Stimulated activated CD4-positive, alpha-beta T cell treated with anti-CD3 and anti-CD28 coated beads, Interleukin-12 subunit alpha, Interleukin-12 subunit beta, amount 100 ng/mL, for 48 hours (primary cell): ENCODE measurements at places on chromosomes 5 and 9.

DNA sequence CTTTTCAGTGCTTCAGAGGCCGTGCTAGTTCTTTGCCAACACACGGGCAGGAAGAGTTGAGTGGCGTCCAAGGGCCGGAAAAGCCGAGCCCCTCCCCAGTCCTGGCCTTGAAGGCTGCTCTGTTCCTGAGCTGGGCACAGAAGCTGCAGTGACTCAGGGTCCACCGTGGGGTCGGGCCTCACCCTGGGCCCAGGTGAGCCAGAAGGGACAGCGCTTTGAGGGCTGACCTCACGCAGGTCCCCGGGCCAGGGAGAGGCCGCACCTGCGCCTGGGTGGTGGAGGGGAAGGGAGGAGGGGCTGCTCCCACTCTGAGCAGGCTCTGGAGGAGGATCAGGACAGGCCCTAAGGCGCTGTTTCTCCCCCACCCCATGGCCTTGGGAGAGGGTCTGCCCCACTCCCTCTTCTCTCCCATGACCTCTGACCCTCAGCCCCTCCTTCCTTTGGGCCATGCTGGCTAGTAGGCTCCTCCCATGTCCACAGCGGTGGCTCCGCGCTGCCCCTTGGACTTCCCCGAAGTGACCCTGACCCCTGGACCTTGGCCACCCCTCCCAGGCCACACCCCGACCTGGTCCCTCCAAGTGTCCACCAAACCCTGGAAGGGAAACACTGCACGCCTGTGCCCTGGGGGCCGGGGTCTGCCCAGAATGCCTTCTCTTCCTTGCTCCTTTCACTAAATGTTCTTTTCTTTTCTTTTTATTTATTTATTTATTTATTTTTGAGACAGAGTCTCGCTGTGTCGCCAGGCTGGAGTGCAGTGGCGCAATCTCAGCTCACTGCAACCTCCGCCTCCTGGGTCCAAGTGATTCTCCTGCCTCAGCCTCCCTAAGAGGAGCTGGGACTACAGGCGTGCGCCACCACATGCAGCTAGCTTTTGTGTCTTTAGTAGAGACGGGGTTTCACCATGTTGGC lies 19.7 kb upstream of the SLC6A19 start:
- no peak for DNase-seq

- DNase-seq, result no peak
Observed at GRCh38 chr5:146205499-146206202, 2.2 kb downstream of the RBM27 start.

DNA sequence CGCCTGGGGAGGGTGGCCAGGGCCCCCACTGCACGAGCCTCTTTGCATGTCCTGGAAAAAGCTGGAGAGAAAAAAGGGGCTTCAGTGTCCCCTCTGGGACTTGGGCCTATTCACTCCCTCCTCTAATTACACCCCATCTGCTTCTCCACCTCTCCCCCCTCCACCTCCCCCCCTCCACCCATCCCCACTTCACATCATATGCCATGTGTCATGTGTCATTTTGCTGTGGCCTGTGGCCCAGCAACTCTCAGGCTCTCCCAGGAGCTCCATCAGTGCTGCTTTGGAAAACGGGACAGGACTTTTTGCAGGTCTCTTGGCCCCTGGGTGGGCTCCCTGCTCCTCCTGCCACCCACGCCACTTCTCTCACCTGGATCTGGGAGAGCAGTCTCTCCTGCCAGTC lies 68.7 kb downstream of the NTNG2 start:
- DNase-seq, result no peak

GRCh38 chr9:98766586-98766985 lies 29.8 kb downstream of the ANKS6 start:
- DNase-seq, result no peak

GRCh38 chr5:112201141-112201540 lies 217.9 kb downstream of the EPB41L4A start:
- DNase-seq, result no peak

DNA sequence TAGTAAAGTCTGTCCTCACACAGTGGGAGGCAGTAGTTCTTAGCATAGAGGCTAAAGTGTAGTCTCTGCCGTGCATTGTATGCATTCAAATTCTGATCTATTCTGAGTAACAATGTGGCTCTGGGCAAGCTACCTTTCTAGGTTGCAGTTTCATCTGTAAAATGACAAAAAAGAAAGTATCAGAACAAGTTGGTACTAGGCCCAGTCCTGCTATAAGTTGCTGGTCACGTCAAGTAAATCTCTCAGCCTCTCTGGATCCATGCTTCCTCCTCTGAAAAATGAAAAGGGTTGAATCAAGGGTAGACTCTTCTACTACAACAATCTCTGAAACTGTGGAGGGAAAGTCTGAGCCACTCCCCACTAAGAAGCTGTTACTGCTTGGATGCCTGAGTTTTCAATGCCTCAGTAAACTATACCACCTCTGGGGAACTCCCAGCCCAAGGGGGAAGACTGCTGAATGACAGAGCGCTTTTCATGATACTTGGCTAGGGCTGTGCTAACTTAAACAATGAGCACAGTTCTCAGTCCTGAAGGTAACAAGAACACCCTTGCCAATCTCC lies 34.5 kb upstream of the SPARC start:
- DNase-seq, result no peak

GRCh38 chr5:138508958-138509357 lies 34.1 kb downstream of the ETF1 start:
- DNase-seq, result no peak

DNA sequence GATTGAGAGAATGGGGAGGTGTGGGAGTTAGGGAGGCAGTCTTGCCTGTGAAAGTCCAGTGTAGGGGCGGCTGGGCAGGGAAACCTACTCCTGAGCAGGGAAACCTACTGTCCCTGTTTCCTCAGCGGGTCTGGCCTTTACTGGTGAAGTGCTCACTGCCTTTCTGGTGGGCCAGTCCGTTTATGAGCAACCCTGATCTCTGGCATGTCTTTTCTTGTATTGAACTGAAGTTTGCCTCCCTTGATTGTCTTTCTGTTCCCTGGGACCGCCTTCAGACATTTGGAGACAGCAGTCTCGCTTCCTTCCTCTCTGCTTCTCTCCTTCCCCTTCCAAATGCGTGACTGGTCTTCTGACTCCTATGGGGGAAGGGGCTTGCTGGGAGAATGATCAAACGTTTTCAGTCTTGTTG lies 2.9 kb downstream of the SNX18 start:
- DNase-seq, result no peak

GRCh38 chr5:139565411-139566305 lies 4.5 kb downstream of the UBE2D2 start:
- DNase-seq, result no peak

- no peak for DNase-seq
Observed at GRCh38 chr5:126591549-126591948, 3.5 kb downstream of the ALDH7A1 start.

- DNase-seq, result no peak
Observed at GRCh38 chr5:135186662-135187522, 152.9 kb upstream of the PITX1 start.

GRCh38 chr5:82821846-82822633 lies 255.2 kb downstream of the TMEM167A start:
- no peak for DNase-seq

- DNase-seq, result no peak
Observed at GRCh38 chr5:103721183-103721582, 158.6 kb upstream of the NUDT12 start.

DNA sequence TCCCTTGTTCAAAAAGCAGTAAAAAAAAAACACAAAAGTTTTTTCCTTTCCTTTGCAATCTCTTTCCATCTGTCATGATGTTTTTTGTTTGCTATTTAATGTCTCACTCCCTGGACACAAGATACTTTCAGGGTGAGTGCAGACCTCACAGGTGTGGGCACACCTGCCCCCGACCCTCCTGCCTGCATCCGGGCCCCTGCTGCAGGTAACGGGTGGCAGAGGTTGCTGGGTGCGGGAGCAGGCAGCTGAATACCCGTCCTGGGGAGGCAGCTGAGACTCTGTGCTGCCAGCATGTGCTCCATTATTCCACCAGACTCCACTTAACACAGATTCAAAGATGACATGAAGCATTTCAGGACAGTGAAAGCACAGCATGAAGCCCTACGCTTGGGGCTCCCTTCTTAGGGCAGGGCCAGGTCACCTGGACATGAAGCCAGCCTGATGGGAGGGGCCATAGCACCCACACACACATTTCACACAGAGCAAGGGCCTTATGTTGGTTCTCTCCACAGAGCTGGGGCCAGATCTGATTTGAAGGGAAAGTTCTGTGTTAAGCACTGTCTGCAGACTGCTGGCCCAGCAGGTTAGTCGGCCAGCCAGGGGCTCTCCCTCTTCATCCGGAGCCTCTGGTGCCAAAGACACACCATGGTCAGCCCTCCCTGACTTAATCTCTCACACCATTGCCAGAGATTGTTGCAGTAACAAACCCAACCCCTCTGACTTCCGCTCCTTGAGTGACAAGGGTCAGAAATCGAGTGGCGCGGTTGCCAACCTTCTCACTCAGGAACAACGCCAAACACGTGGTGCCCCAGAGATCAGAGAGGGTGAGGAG lies 13.0 kb downstream of the NEK6 start:
- DNase-seq, result no peak

DNA sequence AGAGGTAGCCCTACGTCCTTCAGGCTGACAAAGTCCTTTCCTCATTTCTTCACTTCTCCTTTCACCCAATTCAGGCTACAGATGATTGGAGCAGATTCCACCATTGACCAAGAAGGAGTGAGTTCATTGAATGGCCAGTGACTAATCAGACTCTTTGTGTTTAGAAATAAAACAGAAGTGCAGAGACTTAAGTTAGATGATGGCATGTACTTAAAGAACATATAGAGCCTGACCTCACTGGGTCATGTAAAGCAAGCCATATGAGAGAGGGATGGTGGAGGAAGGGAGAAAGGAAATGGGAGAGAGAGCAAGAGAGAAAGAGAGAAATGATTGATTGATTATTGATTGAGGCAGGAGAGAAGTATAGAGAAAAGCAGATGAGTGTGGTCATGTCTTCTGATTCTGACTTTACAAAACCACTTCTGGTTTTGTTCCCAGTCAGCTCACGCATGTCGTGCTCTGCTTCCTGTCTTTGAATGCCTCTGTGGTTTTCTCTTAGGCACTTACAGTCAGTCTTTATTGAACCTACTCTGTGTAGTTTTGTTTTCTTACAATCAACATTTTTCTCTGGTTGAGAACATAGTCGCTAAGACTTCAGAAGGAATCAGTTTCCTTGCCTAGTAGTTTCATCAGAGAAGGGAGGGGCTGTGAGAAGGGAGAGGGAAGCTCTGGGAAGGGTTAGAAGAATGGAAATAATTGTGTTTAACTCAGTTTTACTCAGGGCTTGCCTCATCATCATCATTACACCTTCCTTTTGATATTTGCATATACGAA lies 149.2 kb upstream of the KLF9 start:
- peak; percentile 41 for DNase-seq

GRCh38 chr9:5392285-5392684 lies 45.4 kb downstream of the PLGRKT start:
- no peak for DNase-seq

DNA sequence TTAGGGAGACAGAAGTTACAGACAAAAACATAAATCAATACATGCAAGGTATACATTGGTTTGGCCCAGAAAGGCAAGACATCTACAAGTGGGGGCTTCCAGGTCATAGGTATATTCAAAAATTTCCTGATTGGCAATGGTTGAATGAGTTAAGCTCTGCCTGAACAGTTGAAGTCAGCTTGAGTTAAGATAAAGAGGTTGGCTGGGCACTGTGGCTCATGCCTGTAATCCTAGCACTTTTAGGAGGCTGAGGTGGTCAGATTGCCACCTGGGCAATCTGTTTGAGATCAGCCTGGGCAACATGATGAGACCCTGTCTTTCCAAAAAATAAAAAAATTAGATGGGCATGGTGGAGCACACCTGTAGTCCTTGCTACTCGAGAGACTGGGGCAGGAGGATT lies 16.3 kb downstream of the TMC1 start:
- DNase-seq, result no peak

DNA sequence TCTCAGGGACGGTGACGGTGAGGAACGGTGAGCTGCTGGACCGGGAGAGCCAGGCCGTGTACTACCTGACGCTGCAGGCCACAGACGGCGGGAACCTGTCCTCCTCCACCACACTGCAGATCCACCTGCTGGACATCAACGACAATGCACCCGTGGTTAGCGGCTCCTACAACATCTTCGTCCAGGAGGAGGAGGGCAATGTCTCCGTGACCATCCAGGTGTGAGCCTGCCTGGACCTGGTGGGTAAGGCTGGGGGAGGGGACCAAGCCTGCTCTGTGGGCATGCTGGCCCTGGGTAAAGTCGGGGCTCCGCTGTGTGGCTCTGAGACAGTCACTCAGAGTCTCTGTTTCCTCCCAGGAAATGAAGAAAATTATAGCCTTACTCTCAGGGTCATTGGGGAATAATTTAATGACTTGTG lies 29.3 kb downstream of the CDHR2 start:
- no peak for DNase-seq

DNA sequence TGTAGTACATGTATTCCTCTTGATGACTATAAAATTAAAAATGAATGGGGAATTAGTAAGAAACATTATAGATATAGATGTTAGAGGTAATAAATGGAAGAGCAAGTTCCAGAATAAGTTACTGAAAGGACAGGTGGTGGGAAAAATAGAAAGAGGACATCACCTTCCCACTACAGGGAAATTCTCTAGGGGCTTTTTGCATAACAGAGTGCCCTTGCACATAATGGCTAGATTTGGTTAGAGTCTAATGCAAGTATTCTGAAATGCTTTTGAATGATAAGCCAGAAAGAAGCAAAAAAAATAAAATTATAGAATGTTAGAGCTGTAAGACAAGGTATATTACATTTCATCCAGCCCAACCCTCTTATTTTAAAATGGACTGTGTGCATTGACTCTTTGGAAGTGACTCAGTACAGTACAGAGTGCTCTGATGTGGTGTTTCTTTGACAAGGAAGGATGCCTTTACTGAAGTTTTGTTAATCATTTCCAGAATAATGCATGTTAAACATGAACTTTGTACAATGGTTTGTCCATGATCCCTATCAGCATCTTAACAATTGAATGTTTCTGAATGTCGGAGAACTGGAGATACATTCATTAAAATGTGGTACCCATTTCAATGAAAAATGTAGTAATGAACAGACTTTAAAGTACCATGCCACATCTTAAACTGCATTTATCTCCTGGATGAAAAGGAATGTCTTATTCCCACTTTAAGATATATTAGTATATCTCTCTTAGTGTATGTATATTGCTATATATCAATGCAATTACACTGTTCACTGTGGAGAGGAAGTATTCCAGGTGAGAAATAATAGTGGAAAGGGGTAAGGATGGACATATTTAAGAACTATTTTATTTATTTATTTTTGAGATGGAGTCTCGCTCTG lies 391.1 kb downstream of the ADGRV1 start:
- DNase-seq, result no peak

DNA sequence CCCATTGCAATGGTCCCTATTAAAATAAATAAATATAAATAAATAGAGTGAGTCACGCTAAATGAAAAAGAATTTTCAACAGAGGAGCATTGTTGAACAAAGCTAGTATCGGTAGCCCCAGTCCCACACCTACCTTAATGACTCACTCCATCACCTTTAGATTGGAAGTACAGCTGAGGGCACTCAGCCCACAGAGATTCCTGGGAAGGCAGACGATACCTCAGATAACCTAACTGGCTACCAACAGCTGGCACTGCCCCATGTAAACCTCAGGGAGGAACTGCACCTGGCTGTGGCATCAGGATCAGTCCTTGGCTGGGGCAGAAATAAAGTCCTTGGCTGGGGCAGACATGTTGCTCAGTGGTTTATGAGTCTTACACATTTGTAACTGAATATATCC lies 49.3 kb downstream of the SPRY4 start:
- no peak for DNase-seq
